ENCODE measurements at places on chromosomes 6 and 20.

- DNase-seq, result peak; percentile 26
Observed at GRCh38 chr20:44532259-44532980, 10.6 kb upstream of the SERINC3 start.

- no peak for DNase-seq
Observed at GRCh38 chr6:153858529-153858928, 180.5 kb upstream of the OPRM1 start.

- DNase-seq, result peak; percentile 79
Observed at GRCh38 chr20:16222859-16223411, 350.3 kb downstream of the KIF16B start.

GRCh38 chr6:16741112-16742016 lies 19.9 kb downstream of the ATXN1 start:
- peak; percentile 99 for DNase-seq

GRCh38 chr20:49979030-49979832 lies 3.5 kb upstream of the SNAI1 start:
- peak; percentile 43 for DNase-seq

Data from M059J (cell line).